ENCODE measurements at places on chromosomes 4 and X. TPM values are rescaled to one million over a fixed set of nuclear protein-coding genes. Genes with fewer than 3 reads are reported as not detected.

- no peak for DNase-seq
- H3K27ac ChIP-seq, result no peak overlapping the region
- H3K4me1 ChIP-seq, result no peaks in the 10 kb centered on the region
- no peaks in the 10 kb centered on the region for H3K27me3 ChIP-seq
These were observed 744.0 kb downstream of the FSTL5 start for GRCh38 chr4:161419822-161420221.

- no peak overlapping the region for H3K27ac ChIP-seq
- H3K4me1 ChIP-seq, result peaks cover 37% of the 10 kb centered on the region
- H3K4me3 ChIP-seq, result peak overlapping the region; percentile 67
- H3K36me3 ChIP-seq, result no peaks in the 10 kb centered on the region
- peaks cover 12% of the 10 kb centered on the region for H3K27me3 ChIP-seq
These were observed 80.7 kb upstream of the SCML1 start for GRCh38 chrX:17656556-17656955.

- H3K4me3 ChIP-seq, result no peak overlapping the region
- H3K27ac ChIP-seq, result no peak overlapping the region
- no peaks in the 10 kb centered on the region for H3K4me1 ChIP-seq
- peaks cover 1% of the 10 kb centered on the region for H3K36me3 ChIP-seq
- DNase-seq, result no peak
- H3K27me3 ChIP-seq, result no peaks in the 10 kb centered on the region
These were observed 155.8 kb downstream of the HHIP start for GRCh38 chr4:144801731-144802130.

- H3K27ac ChIP-seq, result no peak overlapping the region
- H3K36me3 ChIP-seq, result no peaks in the 10 kb centered on the region
- H3K4me1 ChIP-seq, result peaks cover 8% of the 10 kb centered on the region
- peaks cover 35% of the 10 kb centered on the region for H3K27me3 ChIP-seq
These were observed 138.5 kb upstream of the ZIC3 start for GRCh38 chrX:137427426-137427778.

GRCh38 chr4:9146967-9147366 lies 23.2 kb upstream of the FAM90A26 start:
- no peaks in the 10 kb centered on the region for H3K27me3 ChIP-seq
- no peak overlapping the region for H3K4me3 ChIP-seq
- peaks cover 3% of the 10 kb centered on the region for H3K4me1 ChIP-seq
- no peaks in the 10 kb centered on the region for H3K36me3 ChIP-seq
- no peak overlapping the region for H3K27ac ChIP-seq
- no peak for DNase-seq

Gene DMRTC1
- not detected for total RNA-seq

DNA sequence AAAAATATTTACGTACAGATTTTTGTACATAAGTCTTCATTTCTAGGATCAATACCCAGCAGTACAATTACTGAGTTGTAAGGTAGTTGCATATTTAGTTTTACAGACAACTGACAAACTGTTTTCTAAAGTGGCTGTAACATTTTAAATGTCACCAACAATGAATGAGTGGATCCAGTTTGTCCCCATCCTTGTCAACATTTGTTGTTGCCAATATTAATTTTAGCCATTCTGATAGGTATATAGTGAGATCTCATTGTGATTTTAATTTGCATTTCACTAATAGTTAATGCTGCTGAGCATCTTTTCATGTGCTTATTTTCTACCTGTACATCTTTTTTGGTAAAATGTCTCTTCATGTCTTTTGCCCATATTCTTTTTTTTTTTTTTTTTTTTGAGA lies 30.9 kb upstream of the NOCT start:
- no peaks in the 10 kb centered on the region for H3K27me3 ChIP-seq
- H3K4me1 ChIP-seq, result no peaks in the 10 kb centered on the region
- H3K36me3 ChIP-seq, result no peaks in the 10 kb centered on the region
- no peak overlapping the region for H3K4me3 ChIP-seq
- no peak for DNase-seq
- no peak overlapping the region for H3K27ac ChIP-seq

- H3K27ac ChIP-seq, result no peak overlapping the region
- H3K4me3 ChIP-seq, result no peak overlapping the region
- peaks cover 15% of the 10 kb centered on the region for H3K27me3 ChIP-seq
- peaks cover 10% of the 10 kb centered on the region for H3K4me1 ChIP-seq
These were observed 12.9 kb downstream of the GPRIN3 start for GRCh38 chr4:89294573-89295269.

DNA sequence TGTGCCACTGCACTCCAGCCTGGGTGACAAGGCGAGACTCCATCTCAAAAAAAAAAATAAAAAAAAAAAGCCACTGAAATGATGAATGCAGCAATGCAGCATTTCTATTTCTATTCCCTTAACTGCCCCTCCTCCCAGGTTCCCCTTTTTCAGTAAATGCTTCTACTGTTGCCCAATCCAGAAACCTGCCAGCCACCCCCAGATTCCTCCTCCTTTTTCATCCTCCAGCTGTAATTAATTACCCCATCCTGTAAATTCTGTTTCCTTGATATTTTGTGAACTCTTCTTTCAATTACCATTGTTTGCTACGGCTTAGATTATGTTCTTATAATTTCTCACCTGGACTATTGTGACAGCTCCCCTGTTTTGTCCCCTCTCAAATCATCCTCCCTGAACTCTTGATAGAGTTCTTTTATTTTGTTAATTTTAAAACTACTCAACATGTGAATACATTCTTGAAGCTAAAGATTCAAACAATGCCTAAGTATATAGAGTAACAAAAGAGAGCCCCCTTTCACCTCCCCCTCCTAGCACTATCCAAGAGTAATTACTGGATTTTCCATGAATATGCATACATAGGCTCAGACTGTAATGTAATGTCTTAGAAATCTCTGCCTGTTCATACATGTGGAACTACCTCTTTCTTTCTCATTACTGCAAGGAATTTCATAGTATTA lies 140.6 kb upstream of the GPC4 start:
- peaks cover 2% of the 10 kb centered on the region for H3K36me3 ChIP-seq
- no peak for DNase-seq
- H3K27ac ChIP-seq, result no peak overlapping the region
- H3K4me1 ChIP-seq, result peaks cover 16% of the 10 kb centered on the region
- no peak overlapping the region for H3K4me3 ChIP-seq

Gene CSAG2
- total RNA-seq, result not detected

GRCh38 chrX:54180403-54180802 lies 2.7 kb downstream of the FAM120C start:
- H3K4me3 ChIP-seq, result peak overlapping the region; percentile 73
- H3K27ac ChIP-seq, result peak overlapping the region; percentile 93
- H3K27me3 ChIP-seq, result no peaks in the 10 kb centered on the region
- H3K4me1 ChIP-seq, result peaks cover 57% of the 10 kb centered on the region
- H3K36me3 ChIP-seq, result no peaks in the 10 kb centered on the region

Gene COL25A1
- total RNA-seq, result 0.45 TPM
